ENCODE measurements at places on chromosomes 6 and 20.
A peak's percentile ranks its signal among the peaks of the same experiment; 100 is the strongest.

DNA sequence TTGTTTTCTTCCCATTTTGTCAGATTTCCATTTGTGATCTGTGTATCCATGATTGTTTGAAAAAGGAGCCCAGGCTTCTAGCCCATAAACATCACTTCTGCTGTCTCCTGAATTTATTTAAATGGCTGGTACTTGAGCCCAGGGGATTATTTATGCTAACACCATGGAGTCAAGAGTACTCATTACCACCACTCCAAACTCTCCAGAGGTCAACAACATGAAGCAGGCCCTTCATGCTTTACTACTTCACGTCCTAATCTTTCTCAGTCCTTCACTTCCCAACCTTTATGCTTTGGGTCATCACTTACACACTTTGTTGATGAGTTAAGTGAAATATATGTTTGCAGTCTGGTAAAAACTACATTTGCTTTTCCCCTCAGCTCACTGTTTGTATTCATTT lies 247.8 kb downstream of the BMP2 start:
- no peak for DNase-seq

- no peak for DNase-seq
These were observed 4.0 kb upstream of the RIPOR3 start for GRCh38 chr20:50695135-50695872.

- no peak for DNase-seq
These were observed 37.3 kb downstream of the LRRC1 start for GRCh38 chr6:53831936-53832660.

GRCh38 chr6:111087106-111087835 lies at the start of gene SLC16A10:
SLC16A10 (plus strand) TSS chr6:111087503; CDS start chr6:111087753, 250 bp downstream.
- DNase-seq = peak; percentile 68

- no peak for DNase-seq
These were observed 68.4 kb downstream of the ARID1B start for GRCh38 chr6:156845454-156846155.

- DNase-seq = no peak
These were observed 17.3 kb upstream of the ID1 start for GRCh38 chr20:31587545-31588389.

GRCh38 chr6:20811109-20811761 lies 277.0 kb downstream of the CDKAL1 start:
- no peak for DNase-seq

- no peak for DNase-seq
These were observed 460 bp downstream of the PLAGL1 start for GRCh38 chr6:144007478-144008119.

GRCh38 chr20:13119583-13119982 lies 101.5 kb upstream of the ISM1 start:
- DNase-seq = no peak

DNA sequence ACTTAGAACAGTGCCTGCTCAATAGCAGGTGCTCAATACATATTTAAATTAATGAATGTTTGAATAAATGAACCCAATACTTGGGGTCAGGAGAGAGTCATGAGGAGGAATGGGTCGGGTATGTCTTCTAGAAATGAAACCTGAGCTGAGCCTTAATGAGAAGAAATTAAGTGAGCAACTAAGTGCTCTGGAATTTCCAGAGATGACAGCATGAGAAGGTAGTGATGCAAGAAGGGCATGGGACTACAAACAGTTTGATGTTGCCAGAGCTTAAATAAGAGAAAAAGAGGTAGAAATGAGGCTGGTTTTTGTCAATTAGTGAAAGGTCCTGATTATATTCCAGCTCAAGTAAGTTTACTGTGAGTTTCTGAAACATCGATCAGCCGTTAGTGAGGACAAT lies 82.9 kb downstream of the PDE10A start:
- no peak for DNase-seq

GRCh38 chr6:84136364-84137050 lies 90.9 kb downstream of the CEP162 start:
- no peak for DNase-seq

DNA sequence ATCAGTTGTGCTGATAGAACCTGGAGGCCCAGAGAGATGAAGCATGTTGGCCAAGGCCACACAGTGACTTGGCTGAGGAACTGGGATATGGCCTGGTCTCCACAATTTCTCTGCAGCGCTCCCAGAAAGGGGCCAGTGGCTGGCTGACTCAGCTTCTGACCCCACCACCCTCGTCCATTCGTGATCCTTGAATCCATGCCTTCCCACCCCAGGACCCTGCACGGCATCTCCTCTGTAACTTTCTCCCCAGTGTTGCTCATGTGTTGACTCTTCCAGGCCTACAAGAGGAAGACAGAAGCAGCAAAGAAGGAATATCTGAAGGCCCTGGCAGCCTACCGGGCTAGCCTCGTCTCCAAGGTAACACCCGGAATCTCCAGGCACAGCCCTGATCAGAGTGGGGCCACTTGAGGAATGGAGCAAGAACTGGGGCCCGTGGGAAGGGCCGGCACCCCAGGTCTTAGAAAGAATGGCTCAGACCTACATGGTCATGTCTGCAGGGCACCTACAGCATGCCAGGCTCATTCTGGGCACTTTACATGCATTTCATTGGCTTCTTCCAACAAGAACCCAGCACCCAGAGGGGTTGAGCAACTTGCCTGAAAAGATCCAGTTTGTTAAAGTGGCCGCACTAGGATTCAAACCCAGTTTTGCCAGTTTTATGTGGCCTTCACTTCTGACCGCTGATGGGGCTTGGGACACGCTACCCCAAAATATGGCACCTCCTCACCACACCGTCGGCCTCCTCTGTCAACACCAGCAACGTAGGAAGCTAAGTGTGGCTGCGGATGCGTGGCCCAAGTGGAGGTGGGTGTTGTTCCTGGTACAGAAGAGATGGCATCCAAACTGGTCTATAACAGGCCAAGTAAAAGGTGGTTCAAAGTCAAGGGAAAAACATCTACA lies 122.2 kb downstream of the JPH2 start:
- no peak for DNase-seq

GRCh38 chr6:71198908-71199307 lies 89.7 kb upstream of the OGFRL1 start:
- DNase-seq = no peak

DNA sequence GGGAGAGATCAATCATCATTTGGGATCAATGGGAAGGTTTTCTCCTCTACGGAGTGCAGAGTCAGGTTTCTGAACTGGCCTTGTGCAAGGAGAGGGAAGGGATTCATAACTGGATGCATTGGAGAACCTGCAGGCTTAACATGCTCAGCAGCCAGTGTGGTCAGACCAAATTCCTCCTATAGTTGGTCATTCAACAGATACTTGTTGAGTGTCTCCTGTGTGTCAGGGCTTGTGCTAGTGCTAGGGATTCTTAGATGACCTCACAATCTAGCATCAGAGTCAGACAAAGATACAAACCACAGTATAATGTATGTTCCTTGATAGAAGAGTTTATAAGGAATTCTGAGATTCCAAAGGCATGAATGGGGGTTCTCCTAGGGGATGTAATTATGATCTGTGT lies 23.9 kb downstream of the RALY start:
- DNase-seq = no peak

DNA sequence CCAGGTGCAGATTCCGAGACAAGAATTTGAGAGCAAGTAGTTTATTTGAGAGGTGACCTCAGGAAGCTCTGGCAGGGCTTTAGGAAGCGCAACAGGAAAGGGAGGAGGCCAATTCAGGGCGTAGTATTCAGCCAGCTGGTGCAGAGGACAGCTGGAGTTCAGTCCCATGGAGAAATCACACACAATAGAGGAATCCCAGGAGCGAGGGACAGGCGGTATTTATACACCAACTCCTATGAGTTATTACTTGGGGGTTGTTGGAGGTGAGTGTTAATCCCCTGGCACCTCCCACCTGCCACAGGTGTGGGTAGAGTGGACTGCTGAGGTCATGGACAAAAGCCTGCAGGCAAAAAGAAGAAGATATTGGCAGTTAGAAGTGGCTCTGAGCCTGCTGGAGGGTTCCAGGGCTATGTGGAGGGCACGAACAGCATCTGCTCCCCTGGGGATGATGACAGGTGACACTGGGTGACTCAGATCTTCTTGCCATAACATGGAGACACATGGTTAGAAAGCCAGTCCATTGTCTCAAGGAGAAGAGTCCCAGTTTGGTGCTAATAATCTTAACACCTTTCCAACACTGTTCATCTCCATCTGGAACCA lies 13.9 kb upstream of the SULF2 start:
- DNase-seq = no peak

DNA sequence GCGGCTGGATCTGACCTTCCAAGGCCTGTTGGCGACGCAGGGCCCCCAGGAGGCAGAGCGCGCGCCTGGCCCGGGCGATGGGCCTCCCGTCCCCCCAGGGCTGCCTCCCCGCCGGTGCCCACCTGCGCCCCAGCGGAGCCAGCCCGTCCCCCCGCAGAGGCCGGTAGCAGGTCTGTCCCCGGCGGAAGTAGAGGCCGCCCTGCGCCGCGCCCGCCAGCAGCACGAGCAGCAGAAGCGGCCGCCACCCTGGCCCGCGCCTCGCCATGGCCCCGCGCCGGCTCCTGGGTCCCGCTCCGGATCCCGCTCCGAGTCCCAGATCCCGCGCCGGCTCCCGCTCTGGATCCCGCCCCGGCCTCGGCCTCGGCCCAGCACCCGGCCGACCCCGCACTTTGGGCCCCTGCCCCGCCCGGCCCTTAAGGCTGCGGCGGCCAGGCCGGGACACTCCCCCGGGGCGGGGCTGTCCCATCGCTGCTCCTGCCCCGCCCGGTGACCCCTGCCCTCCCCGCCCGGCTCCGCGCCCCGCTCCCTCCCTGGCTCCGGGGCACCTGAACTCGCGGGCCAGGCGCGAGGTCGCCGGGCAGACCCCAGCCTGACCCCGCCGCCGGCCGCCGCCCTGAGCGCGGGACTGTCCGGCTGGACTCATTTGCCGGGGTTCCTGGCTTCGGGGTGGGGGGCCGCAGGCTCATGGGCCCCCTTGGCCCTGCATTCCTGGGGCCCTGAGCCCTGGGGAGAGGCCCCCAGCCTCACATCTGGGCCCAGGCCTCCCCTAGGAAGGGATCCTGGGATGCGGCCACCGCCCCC lies at the start of gene CTSZ:
CTSZ (minus strand) TSS at position 391 of the 801 bp plus-strand sequence; CDS start at position 265, 126 bp downstream.
- DNase-seq = peak; percentile 49

DNA sequence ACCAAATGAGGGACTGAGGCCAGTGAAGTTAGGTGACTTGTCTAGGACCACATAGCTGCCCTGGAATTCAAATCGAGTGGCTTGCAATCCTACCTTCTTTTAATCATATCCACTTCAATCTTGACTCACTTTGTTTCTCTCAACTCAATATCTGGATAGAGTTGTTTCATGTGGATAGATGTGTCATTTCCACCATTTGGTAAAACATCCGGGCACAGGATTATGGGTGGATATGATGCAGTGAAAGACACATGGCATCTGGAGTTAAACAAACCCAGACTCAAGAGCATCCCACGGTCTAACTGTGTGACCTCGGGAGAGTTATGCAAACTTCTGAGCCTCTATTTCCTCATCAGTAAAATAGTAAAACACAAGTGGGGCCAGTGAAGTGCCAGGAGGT lies 103.6 kb upstream of the CNKSR3 start:
- DNase-seq = no peak

DNA sequence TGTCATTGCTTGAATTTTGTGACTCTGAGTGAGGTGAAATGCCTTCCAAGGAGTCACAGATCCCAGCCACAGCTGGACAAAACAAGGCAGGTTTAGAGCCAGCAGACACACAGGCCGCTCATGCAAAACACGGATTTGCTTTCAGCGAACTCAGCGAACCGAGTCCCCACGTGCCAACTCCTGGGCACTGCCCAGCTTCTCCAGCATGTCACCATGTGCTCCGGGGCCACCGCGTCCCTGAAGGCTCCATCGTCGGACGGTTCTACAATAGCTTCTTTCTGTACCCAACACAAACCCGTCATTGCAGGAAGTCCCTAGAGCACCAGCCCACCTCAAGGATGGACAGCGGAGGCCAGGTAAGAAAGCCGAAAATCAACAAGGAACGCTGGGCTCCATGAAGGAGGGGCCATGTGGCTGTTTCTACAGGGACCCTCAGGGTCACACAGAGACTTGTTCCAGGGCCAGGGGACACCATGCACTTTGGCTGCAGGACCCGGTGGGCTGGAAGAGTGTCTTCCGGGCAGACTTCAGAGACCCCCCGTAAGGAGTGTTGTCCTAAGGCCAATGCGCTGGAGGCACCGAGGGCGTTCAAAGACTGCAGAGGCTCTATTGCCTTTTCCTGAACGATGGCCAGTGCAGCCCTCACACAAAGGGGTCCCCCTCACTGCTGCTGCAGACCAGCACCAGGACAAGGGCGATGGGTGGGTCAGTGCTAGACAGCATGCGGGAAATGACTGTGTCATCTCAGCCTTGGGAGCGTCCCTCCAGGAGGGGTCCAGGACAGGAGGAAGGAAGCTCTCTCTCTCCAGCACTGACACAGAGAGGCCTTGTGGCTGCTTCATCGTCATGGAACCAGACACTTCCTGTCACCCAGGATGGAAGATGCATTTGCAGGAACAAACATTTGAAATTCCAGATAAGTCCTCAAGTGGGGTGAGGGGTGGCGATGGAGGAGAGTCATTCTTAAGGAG lies 19.8 kb downstream of the DACT2 start:
- DNase-seq = no peak

DNA sequence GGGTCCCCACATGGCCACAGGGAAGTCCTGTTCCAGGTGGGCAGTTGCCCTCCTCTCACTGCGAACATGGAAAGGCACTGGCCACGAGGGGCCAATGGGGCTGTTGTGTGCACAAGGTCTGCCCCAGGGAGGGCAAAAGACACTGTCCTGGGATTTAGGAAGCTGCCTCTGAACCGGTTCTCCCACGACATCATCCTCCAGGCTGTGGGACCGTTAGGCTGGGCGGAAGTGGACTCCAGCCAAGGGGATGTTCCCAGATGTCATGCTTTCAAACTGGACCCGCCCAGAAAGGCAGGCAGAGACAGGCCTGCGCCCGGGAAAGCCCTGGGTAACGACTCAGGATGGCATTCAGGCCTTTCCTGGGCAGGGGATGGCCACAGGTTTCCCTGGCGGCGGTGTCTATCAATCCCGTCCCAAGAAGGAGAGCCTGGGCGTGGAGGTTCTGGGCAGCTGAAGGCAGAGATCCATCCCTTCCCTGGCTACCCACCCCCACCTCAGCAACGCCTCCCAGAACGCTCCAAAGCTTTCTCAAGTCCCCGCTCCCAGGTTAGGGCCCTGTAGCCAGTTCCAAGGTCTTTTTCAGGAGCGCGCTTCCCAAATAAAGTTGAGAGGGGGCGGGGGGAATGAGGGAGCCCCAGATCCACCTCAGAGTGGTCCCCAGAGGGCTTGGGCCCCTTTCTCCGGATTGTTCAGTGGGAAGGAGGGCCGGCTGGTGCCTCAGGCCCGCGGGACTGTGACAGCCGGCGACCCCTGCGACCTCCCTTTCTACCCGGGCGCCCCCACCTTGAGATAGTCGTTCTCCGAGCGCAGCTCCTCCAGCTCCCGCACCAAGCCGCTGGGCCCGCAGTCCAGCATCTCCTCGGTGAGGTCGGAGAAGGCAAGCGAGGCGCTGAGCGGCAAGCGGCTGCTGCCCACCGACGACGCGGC lies 13.8 kb upstream of the TLDC2 start:
- DNase-seq = no peak

DNA sequence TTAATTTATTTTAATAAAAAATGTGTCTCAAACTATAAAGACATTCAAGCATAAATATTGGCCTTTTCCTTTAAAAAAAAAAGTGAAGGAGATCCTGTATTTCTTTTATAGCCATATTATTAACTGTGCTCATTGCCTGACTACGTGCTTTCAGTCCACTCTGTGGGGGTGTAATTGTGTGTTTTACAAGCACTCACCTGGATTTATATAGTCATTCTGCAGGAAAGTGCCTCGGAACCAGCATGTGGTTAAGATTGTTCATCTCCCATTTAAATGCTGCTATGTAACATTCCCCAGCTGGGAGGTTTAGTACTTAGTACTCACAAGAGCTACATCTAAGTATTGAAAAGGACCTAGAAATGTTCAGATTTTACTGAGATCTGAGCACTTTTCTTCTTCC lies 47.9 kb upstream of the SLC22A16 start:
- no peak for DNase-seq

- DNase-seq = no peak
These were observed 409.1 kb downstream of the PKHD1 start for GRCh38 chr6:51678274-51678673.
